Smooth muscle cell of the umbilical artery (primary cell): ENCODE measurements at places on chromosomes 4 and X. TPM values are rescaled to one million over a fixed set of nuclear protein-coding genes. Genes with fewer than 3 reads are reported as not detected.

F9 gene
- total RNA-seq = not detected in 2 replicates

IBSP gene
- not detected in 2 replicates for total RNA-seq

SLC7A11 gene
- total RNA-seq = 24.9 and 34.4 TPM in 2 replicates

AFF2 gene
- 3.6 and 6.8 TPM in 2 replicates for total RNA-seq

COL4A6 gene
- total RNA-seq = 9.8 and 17.7 TPM in 2 replicates

EXOC1L gene
- not detected in 2 replicates for total RNA-seq

SMIM10 gene
- 1.8 and 3.6 TPM in 2 replicates for total RNA-seq

ASB5 gene
- total RNA-seq = not detected in 2 replicates

TMEM129 gene
- 51.2 and 59.1 TPM in 2 replicates for total RNA-seq

NSUN7 gene
- 0.30 TPM in 1 of 2 replicates, not detected in the other for total RNA-seq

MUC7 gene
- not detected in 2 replicates for total RNA-seq

SLC49A3 gene
- total RNA-seq = 1.4 and 5.3 TPM in 2 replicates

ABCG2 gene
- total RNA-seq = 0.89 and 1.8 TPM in 2 replicates

NWD2 gene
- total RNA-seq = not detected in 2 replicates

RAB41 gene
- not detected in 2 replicates for total RNA-seq

SFRP2 gene
- not detected in 2 replicates for total RNA-seq

FSTL5 gene
- total RNA-seq = 0.05 and 0.30 TPM in 2 replicates

AGA gene
- total RNA-seq = 32.5 and 40.1 TPM in 2 replicates

LDB2 gene
- 3.3 and 4.8 TPM in 2 replicates for total RNA-seq

GSX2 gene
- total RNA-seq = not detected in 2 replicates

FGFBP2 gene
- not detected in 2 replicates for total RNA-seq
